M059J (cell line): ENCODE measurements at places on chromosomes 11 and 22. TPM values are rescaled to one million over a fixed set of nuclear protein-coding genes. Genes with fewer than 3 reads are reported as not detected.

BACE1 gene
- total RNA-seq: 40.9 and 43.3 TPM in 2 replicates

AIFM3 gene
- total RNA-seq: 0.10 and 0.47 TPM in 2 replicates

NCR3LG1 gene
- total RNA-seq: 0.49 and 0.52 TPM in 2 replicates

MIAT gene
- 0.02 TPM in 2 replicates for total RNA-seq

SERHL2 gene
- total RNA-seq: 0.15 and 0.22 TPM in 2 replicates

BAIAP2L2 gene
- not detected in 2 replicates for total RNA-seq

HARBI1 gene
- total RNA-seq: 5.3 and 6.4 TPM in 2 replicates

C1QTNF4 gene
- 0.10 TPM in 1 of 2 replicates, not detected in the other for total RNA-seq
